Activated CD8-positive, alpha-beta T cell treated with anti-CD3 and anti-CD28 coated beads, Interleukin-2, amount 10 ng/mL, durations not matched to agents 7 days and 5 days (primary cell): ENCODE measurements at places on chromosomes 4 and X. TPM values are rescaled to one million over a fixed set of nuclear protein-coding genes. Genes with fewer than 3 reads are reported as not detected.

Gene SPIN2A
- 0.45 TPM for total RNA-seq

Gene OFD1
- 29.6 TPM for total RNA-seq

Gene ZDHHC15
- not detected for total RNA-seq

Gene GDPD2
- total RNA-seq: 0.34 TPM

Gene SMIM10L2A
- total RNA-seq: 0.65 TPM

Gene STAP1
- 22.3 TPM for total RNA-seq

Gene GAGE10
- total RNA-seq: not detected

Gene PRR32
- not detected for total RNA-seq

Gene FSTL5
- total RNA-seq: not detected

Gene FAT4
- total RNA-seq: not detected

DNA sequence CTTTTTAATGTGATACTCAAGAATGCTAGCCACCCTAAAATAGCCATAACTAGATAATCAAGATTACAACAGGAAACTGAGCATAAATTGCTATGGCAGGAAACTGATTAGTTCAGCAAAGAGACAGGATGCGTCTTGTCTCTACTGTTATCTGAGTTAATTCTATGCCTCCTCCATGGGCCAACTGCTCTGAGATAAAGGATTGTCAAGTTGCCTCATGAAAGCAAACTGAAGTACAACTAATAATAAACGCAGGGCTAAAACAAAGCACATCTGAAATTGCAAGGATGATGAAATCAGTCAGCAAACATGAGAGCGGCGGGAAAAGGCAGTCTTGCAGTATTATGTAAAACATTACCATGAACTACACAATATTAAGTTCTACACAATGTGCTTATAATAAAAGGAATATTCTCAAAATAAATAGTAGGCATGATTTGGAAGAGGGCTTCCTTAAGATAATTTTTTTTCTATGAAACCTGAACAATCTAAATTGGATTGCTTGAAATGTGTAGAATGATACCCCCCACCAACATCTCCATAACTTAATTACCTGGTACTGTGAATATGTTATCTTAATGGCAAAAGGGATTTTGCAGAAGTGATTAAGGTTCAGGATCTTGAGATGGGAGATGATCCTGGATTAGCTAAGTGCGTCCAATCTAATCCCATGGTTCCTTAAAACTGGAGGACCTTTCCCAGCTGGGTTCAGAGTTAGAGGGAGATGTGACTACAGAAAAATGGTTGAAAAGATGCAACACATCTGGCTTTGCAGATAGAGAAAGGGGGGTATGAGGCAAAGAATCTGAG lies 65.9 kb downstream of the ANTXR2 start:
- peaks cover 62% of the 10 kb centered on the region for H3K4me1 ChIP-seq
- H3K27ac ChIP-seq: peak overlapping the region; percentile 88
- peak overlapping the region; percentile 29 for H3K4me3 ChIP-seq

DNA sequence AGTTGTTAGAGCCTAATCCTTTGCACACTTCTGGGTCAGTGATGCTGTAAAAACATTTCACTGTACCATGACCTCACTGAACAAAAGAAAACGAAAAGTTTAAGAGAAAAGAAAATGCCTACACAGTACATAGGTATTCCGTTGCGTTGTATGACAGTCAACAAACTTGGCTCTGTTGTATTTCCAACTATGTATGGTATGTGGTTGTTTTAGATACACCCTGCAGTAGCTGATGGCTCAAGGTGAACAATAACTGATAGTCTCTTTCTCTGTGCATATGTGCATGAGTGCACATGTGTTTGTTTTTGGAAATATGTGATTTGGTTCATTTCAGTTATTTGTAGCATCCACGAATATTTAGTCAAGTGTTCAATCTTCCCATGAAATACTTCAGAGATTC lies 176.0 kb downstream of the BMPR1B start:
- no peak overlapping the region for H3K4me3 ChIP-seq
- no peak overlapping the region for H3K27ac ChIP-seq
- H3K36me3 ChIP-seq: no peaks in the 10 kb centered on the region
- no peak for DNase-seq

DNA sequence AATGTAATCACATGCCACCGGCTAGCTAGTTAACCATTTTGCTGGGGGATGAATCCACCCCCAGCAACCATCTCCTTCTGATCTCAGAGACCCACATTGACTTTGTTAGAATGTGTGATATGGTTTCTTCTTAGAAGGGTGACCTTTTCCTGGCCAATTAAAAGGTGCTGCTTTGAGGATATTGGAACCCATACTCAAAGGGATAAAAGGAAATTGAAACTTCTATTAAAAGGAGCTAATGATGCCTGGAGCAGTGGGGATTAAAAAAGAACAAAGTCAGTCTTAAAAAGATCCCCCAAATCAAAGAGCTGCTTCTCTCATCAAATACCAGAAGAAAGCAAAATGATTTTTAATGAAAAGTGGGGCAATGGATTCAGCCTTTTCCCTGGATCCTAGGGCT lies 214.1 kb downstream of the SHROOM3 start:
- no peak overlapping the region for H3K27ac ChIP-seq
- H3K36me3 ChIP-seq: no peaks in the 10 kb centered on the region
- H3K4me1 ChIP-seq: no peaks in the 10 kb centered on the region

DNA sequence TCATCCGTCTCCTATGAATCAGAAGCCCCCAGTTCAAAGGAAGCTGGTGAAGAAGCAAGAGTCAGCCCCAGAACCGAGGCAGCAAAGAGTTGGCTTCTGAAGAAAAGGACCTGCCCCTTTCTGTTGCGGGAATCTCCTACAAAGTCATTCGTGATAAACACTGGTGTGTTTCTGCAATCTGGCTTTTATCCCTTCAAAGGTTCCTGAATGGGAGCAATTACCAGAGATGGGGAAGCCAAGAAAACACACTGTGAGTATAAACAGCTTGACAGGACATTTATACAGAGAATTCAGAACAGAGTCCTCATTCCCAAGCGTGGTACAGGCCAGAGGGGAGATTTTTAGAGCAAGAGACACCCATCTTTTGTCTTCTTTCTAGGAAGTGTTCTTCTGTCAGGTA lies 226.8 kb upstream of the LNX1 start:
- no peak for DNase-seq
- H3K4me1 ChIP-seq: no peaks in the 10 kb centered on the region
- H3K36me3 ChIP-seq: no peaks in the 10 kb centered on the region
- no peaks in the 10 kb centered on the region for H3K27me3 ChIP-seq

- no peak overlapping the region for H3K27ac ChIP-seq
- H3K27me3 ChIP-seq: no peaks in the 10 kb centered on the region
- no peak for DNase-seq
- H3K4me1 ChIP-seq: peaks cover 11% of the 10 kb centered on the region
- H3K4me3 ChIP-seq: no peak overlapping the region
These were observed 11.6 kb downstream of the SLC25A5 start for GRCh38 chrX:119479845-119480244.

- H3K36me3 ChIP-seq: peaks cover 3% of the 10 kb centered on the region
- no peaks in the 10 kb centered on the region for H3K27me3 ChIP-seq
- no peak overlapping the region for H3K27ac ChIP-seq
- H3K4me1 ChIP-seq: peaks cover 4% of the 10 kb centered on the region
- DNase-seq: no peak
These were observed 26.2 kb upstream of the ZBTB33 start for GRCh38 chrX:120224388-120224787.

GRCh38 chr4:2949782-2950125 lies 13.5 kb downstream of the NOP14 start:
- no peaks in the 10 kb centered on the region for H3K27me3 ChIP-seq
- H3K4me3 ChIP-seq: no peak overlapping the region
